ENCODE measurements at places on chromosomes 1 and 21.
A peak's percentile ranks its signal among the peaks of the same experiment; 100 is the strongest.

GRCh38 chr1:59730302-59730701 is 84.4 kb upstream of the HOOK1 start:
- DNase-seq, result no peak

GRCh38 chr1:180198196-180198595 is 31.9 kb upstream of the LHX4 start:
- DNase-seq, result no peak

DNA sequence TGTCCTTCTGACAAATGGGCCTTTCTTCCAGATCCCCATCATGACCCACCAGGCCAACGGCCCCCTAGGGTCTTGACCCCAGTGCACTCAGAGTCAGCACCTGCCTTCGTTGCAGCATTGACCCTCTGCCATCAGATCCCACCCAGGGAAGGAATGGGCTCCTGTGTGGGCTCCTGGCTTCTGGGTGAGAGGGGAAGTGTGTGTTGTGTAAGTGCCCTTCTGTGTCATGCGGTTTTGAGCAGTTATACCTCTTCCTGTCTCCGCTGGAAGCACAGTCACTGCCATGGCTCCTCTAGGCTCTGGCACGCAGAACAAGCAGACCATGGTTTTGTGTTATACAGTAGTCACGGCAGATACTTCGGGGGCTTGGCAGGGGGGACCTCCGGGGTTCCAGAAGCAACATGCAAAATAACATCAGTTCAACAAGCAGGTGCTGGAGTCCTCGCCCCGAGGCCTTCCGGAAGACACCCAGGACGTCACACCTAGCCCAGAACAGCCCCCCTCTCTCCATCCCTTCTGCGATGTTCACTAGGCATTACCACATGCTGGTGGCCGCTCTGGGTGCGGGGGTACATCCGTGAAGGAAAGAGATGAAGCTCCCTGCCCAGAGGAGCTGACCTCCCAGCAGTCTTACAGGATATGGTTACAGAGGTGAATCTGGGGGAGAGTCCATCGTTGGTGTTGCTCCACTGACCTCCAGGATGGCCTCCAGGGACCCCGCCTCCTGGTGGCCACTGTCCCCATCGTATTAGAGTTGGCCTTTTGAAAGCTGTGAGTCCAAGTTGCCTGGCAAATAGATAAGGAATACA is 17.4 kb upstream of the KCNAB2 start:
- no peak for DNase-seq

GRCh38 chr1:161791904-161792655 is 26.0 kb downstream of the ATF6 start:
- DNase-seq, result no peak

- no peak for DNase-seq
These were observed 1.2 kb downstream of the SLAMF7 start for GRCh38 chr1:160740133-160740688.

- DNase-seq, result no peak
These were observed 9.1 kb upstream of the GUCA2B start for GRCh38 chr1:42143896-42144710.

GRCh38 chr1:85579622-85580021 is 939 bp upstream of the CCN1 start:
- DNase-seq, result peak; percentile 42

- no peak for DNase-seq
These were observed 211.0 kb downstream of the PATJ start for GRCh38 chr1:61953076-61953789.

DNA sequence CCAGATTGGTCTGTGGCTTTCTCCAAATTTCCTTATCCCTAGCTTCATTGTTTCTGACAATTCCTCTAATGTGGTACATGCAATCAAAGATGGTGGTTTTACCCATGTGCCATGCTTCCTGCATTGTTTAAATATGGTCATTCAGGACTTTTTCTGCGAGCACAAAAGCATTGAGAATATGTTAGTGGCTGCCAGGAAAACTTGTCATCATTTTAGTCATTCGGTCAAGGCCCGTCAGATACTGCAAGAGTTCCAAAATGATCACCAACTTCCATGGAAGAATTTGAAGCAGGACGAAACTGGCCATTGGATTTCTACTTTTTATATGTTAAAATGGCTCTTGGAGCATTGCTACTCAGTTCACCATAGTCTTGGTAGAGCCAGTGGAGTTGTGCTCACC is 3.7 kb downstream of the ZBED6 start:
- no peak for DNase-seq

- DNase-seq, result no peak
These were observed 11.6 kb downstream of the SDCCAG8 start for GRCh38 chr1:243267471-243267880.

DNA sequence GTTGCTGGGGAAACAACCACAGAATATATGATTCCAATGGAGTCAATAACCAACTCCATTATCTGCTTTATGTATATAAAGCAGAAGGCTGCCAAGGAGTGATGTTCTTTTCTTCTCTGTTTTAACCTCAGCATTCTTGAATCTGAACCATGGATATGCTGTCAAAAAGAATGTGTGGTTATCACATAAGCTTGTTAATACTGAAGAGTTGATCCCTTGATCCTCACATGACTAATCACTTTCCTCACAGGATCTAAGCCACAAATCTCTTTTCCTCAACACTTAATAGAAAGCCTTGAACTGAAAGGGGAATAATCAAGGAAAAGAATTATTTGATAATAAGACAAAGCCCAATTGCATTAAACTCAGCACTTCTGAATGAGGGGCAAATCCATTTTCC is 271.3 kb upstream of the KIAA0040 start:
- DNase-seq, result no peak

DNA sequence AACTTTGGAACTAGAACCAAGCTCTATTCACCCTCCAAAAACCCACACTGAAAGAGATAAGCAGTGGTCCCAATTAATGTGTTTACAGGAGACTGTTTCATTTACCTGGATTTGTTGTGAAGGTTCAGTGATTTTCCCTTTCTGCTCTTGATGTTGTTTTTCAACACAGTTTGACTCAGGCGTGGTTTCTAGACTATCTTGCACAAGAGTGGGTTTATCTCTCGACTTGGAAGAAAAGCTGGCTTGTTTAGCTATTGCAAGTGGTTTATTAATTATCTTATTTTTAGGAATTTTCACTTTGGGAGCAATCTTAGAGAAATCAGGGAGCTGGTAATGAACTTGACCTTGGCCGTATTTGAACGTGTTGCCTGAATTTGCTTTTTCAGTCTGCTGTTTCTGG is 5.3 kb downstream of the AKNAD1 start:
- no peak for DNase-seq

GRCh38 chr1:221217029-221217428 is 337.8 kb downstream of the HLX start:
- DNase-seq, result no peak

GRCh38 chr1:56450004-56450666 is 129.2 kb downstream of the PLPP3 start:
- no peak for DNase-seq

DNA sequence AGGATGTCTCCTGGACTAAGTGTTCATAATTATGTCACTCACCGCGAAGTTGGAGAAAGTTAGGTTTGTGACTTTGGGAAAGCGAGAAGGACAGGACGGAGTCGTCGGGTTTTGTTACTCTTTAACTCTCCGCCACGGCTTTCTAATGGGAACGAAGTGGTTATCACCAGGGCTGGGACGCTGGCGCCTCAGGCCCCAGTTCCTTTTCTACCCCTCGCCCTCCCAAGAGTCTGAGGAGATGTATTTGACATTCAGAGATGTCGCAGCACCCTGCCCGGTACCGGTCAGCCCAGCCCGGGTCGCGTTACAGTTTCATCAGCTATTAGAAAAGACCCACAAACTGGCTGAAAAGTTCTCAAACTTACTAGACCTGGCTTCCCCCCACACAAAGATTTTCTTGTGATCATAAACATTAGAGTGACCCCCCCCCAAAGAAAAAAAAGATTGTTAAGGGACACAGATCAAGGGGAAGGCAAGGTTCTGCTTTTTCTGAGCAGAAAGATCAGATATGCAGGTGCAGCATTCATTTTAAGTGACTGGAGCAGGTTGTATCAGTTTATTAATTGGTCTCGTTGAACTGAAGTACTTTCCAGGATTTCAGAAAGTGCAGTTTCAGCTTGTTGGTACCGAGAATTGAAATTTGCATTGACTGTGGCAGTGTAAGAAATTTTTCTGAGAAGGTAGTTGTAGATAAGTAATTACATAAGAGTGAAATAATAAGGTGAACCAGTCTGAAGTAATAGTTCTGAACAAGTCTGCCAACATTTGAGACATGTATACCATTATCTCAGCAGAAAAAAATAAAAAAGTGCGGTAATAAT is 859 bp upstream of the ZBTB18 start:
- DNase-seq, result no peak

DNA sequence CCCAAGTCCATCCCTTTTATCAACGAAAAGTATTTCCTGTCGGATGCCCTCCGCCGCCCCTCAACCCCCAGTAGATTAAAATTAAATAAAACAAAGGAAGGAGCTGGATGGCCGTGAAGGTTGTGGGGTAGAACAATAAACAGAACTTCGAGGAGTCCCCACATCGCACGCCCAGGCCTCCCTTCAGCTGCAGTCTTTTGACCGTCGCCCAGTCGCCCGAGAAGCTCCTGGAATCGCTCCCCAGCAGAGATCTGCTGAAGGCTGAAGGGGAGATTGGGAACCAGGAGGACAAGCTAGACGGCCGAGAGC is 905 bp downstream of the BARHL2 start:
- no peak for DNase-seq

GRCh38 chr1:113091988-113092594 is 19.1 kb downstream of the LRIG2 start:
- DNase-seq, result no peak

GRCh38 chr1:32539584-32540571 is 651 bp downstream of the ZBTB8A start:
- DNase-seq, result peak; percentile 42

- DNase-seq, result peak; percentile 70
These were observed 3.8 kb upstream of the NCMAP start for GRCh38 chr1:24551960-24552571.

GRCh38 chr1:37739222-37739621 is 25.7 kb downstream of the EPHA10 start:
- no peak for DNase-seq

GRCh38 chr1:32813941-32814739 is 3.0 kb downstream of the YARS1 start:
- DNase-seq, result no peak

GRCh38 chr1:6732942-6733341 is 31.3 kb upstream of the DNAJC11 start:
- DNase-seq, result no peak

DNA sequence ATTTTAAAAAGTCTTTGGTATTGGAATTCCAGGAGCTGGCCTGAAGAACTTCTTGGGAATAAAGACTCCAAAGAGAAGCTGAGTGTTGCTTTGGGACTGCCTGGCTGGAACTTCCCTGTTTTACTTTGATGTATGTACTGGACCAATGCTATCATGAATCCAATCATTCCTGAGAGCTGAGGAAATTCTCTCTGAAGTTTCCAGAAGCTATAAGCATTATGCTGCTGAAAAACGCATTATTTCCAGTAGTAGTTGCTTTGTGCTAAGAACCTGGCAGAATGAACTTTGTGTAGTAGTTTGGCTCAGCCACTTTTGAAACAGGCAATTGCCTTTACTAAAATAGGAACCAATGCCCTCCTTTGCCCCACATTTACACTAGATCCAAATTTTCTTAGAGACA is 260.7 kb downstream of the HLX start:
- DNase-seq, result no peak

DNA sequence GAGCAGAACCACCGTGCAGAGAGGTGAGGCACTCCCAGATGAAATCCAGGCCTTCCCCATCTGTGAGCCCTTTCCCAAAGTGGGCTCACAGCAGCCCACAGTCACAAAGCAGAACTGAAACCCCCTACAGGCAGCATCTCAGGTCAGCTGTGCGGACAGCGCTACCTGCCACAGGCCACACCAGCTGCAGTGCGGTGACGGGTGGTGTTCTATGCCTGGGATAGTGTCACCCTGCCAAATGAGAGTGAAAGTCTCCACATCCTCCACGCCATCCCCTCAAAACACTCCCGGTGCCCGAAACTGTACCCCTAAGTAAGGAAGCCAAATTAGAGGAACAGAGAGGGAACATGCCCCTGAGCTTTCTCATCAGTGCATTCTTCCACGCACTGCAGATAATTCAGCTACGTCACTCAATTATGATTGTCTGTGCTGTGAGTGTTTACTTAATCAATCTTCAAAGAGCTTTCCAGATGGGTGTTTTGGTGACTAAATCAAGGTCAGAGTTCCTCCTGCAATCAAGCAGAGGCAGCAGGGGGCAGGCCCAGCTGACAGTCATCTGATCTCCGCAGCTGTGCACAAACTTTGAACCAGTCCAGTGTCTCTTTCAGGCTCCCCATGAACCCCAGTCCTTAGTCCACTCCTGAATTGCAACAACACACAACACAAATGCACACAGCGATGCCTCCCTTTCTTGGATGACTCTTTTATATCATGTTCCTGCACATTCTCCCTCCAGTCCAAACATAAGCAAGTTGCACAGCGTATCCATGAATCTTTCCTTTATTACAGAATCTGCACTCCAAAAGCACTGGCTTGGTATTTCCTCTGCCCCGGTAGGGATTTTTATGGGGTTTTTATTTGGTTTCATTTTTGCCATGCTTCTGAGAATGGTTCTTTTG is 150.0 kb downstream of the TOMM20 start:
- DNase-seq, result no peak

- DNase-seq, result peak; percentile 25
These were observed 218.7 kb upstream of the COA6 start for GRCh38 chr1:234154320-234155251.

GRCh38 chr1:39395357-39395831 is 96.0 kb upstream of the BMP8A start:
- DNase-seq, result no peak

DNA sequence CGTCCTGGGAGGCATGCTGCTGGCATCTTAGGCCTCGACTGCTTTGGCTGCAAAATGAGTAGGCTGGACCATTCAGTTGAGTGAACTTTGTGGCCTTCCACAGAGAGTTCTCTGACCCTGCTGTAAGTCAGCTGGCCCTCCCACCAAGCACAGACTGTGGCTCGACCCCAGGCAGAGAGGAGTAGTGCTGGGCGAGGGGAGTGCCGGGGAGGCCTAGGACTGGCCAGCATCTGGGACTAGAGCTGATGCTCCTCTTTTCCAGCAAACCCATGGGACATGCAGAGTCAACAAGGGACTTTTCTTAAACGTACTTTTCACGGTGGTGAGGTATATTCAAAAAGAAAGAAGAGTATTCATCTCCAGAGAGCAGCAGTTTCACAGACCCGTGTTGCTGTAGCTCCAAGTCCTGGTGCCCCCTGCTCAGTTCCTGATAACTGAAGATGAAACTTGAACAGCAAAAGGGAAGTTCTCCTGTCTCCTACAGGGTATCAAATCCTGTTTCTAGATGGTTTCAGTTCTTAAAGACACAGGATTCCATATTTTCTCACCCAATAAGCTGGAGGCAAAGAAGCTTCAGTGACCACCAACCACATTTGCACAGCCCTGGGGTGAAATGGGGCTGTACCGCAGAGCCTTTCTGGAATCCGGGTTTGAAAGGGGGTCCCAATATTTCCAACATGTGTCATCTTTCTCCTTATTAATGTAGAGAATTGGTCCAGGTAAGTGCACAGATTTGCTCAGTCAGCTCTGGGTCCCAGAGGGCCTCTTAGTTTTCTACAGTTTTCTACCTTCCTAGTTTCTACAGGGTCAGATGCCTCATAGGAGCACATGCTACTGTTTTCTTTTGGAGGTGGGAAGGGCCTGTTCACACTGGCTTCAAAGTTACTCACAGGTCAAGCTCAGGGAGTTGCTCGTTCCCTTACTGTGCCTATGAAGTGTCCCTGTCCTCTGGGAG is 20.9 kb downstream of the BATF3 start:
- DNase-seq, result no peak

GRCh38 chr1:8169364-8170058 is 143.4 kb upstream of the ERRFI1 start:
- peak; percentile 89 for DNase-seq

- DNase-seq, result no peak
These were observed 57.8 kb downstream of the ZNF281 start for GRCh38 chr1:200351826-200352549.

Data from left kidney (tissue), 8 donors.